GM10248 (cell line): ENCODE measurements at places on chromosomes 6 and 20.

- no peak for DNase-seq
Observed at GRCh38 chr6:168736039-168736438, 295.1 kb downstream of the SMOC2 start.

DNA sequence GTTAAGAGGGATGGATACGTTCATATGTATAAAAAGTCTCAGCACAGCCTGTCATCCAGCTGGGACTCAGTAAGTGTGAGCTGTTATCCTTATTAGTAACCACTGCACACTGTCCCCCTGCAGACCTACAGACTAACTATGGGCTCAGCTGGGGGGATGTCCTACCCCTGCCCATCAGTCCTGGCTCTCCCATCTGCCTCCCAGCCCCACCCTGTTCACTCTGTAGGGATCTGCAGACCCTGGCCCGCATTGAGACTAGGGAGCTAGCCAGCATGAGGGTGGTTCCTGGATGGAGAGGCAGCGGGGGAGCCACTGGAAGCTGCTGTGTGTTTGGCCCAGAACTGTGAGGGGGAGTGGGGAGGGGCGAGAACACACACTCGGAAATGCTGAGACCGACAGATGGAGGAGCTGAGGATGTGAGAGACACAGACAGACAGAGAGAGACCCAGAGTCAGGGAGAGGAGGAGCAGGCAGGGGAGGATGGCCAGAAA is 17.1 kb downstream of the XKR7 start:
- no peak for DNase-seq

- no peak for DNase-seq
Observed at GRCh38 chr20:56873836-56874235, 244.7 kb downstream of the TFAP2C start.

GRCh38 chr6:17851720-17852161 is 135.7 kb downstream of the KIF13A start:
- no peak for DNase-seq

- DNase-seq: no peak
Observed at GRCh38 chr6:31004794-31005193, 5.5 kb upstream of the MUC22 start.

DNA sequence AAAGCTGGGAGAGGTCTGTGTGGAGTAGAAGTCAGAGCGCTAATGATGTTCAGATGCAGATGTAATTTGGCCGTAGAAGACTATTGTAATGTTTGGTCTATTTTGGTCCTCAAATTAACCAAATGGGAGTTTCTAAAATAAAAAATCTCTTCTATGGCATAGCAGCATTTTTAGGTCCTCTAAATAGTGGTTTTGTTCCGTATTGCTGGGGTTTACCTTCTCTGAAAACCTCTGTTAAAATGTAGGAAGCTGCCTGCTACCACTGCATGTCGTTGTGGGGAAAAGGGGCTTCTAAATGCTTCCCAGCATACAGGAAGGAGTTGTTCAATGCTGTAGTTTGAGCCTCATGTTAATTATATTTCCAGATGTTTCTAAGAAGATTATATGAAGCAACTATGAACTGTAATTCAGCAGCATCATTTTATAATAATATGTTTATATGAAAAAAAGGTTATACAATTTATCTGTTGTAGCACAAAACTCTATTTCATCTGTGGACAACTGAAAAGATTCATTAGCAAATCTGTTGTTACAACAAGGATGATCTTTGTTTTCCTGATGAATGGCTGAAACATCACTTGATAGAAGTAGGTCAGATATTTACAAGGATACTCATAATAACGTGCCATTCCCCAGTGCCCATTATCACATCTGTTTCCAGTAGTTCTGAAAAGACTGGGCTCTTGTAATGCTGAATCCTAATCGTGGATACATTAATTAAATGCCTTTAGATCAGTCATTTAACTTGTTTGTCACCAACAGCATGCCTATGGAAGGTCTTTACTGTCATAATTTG is 256.6 kb downstream of the TBC1D7 start:
- no peak for DNase-seq

DNA sequence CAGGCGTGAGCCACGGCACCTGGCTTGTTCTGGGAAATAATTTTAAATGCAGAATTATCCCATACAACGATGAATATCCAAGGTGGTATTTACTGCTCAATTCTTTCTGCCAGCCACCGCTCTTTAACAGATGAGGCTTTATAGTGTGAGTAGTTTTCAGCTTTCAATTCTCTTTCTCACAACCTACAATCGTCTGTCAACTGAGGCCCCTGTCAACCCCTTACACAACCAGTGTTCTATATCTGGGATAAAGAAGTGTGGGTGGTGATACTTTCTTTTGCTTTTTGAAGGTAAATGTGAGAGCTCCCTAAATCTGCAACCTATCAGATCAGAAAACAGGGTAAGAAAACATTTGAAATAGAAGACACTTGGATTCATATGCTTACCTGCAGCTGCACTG is 22.5 kb downstream of the STAU1 start:
- peak; percentile 57 for DNase-seq

DNA sequence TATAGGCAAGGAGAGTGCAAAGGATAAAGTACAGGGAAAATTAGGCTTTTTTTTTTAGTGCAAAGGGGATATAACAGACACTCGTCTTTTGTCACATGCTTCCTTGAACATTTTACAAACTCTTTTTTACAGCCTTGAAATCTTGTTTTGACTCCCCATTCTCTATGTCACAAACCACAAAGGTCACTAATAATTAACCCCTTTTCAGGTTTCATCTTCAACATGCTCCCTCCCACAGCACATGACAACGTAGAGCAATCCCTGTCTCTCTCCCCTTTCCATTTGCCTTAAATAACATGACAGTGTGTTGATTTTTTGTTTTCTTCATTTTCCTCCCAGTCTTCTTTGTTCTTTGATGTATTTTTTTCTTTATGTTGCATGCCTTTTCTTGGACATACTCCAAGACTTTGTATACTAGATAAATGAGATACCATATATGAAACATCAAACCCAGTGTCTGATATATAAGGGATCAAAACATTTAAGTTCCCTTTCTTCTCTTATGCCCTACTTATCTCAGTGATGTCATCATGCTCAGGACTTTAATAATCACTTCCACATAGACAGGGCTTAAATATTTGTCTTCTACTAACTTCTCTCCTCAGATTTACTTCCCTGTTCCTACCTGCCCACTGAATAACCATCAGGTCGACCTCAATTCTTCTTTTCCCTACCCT is 378.7 kb upstream of the HSF2 start:
- peak; percentile 15 for DNase-seq

DNA sequence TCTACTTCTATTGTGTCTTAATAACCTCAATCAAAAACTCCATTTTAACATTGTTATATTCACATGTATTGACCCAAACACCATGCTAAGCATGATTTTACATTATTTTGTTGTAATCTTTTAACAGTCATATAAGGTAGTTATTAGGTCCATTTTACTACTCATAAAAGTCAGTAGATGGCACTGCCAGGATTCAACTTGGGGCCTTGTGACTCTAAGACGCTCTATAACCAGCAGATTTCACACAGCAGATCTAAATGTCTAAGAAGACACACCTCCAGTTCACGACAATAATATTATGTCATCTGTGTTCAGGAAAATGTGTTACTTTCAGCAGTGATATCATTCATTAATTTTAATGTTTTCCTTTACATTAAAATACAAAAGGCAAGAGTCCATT is 88.0 kb downstream of the FRK start:
- no peak for DNase-seq

- no peak for DNase-seq
Observed at GRCh38 chr20:45920462-45921336, 8.7 kb upstream of the PLTP start.

- DNase-seq: peak; percentile 22
Observed at GRCh38 chr6:75205776-75206575, at the start of gene COL12A1. TSS of gene COL12A1 (minus strand) at chr6:75206053. CDS start at chr6:75202792, 3,261 bp downstream.

DNA sequence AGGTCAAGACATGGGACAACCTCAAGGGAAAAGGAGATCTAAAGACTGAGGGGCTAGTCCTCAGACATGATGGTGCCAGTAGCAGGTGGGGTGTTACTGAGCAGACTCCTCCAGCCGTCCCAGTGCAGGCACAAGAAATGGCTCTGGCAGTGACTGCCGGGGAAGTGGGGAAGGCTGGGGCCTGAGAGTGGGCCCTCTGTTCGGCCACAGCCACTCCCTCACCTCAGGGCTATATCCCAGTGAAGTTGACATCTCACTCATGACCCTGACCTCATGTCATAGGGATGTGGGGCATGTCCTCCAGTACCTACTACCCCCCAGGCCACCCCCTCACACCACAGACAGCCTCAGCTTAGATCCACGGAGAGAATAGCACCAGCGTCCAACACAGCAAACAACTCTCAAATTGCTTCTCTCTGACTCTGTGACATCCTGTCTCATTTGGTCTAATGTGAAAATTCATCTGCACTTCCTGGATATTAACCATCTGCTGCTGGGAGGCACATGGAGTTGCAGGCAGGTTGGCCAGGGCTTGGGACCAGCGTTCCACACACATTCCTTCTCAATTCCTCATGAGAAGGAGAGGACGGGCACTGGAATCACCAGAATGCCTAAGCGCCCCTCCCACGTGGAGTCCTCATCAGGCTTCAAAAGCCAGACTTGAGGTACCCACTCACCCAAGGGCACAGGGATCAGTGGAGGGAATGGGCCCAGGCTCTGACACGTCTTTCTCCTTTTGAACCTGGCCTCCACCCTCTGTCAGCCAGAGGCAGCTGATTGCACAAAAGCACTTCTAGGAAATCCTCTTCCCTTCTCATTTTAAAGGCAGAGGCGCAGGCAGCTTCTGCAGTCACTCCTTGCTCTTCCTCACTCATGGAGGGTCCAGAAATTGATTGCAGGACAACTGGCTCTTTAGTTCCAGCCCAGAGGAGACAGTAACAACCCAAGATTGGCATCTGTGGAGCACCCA is 163.6 kb upstream of the CST7 start:
- no peak for DNase-seq

- no peak for DNase-seq
Observed at GRCh38 chr6:78883651-78884050, 16.3 kb downstream of the IRAK1BP1 start.

DNA sequence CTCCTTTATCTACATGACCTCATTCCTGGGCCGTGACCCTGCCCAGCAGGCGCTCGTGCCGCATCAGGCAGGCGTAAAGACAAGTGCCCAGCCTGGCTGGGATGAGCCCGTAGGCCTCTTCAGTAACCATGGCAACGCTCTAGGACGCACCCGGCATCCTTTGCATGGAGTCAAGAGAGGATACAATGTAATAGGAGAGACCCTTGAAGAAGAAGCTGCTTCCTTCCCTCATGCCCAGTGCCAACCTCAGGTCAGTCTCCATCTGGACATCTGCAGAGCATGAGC is 5.0 kb upstream of the LSM14B start:
- no peak for DNase-seq

DNA sequence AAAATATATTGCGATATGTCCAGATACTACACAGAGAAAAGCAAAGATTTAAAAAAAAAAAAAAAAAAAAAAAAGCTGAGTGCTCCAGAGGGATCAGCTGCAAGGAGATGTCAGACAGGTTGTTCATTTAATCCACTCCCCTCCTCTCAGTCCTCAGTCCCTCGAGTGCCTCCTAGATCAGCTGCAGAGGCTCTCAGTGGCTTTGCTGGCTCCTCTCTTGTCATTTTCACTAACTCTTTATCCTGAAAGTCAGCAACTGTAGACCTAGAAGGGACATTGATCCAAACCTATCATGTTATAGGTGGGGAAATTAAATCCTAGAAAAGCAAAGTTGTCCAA is 61.6 kb downstream of the KIAA0319 start:
- DNase-seq: no peak

- no peak for DNase-seq
Observed at GRCh38 chr6:3753228-3753835, 1.8 kb upstream of the PXDC1 start.

DNA sequence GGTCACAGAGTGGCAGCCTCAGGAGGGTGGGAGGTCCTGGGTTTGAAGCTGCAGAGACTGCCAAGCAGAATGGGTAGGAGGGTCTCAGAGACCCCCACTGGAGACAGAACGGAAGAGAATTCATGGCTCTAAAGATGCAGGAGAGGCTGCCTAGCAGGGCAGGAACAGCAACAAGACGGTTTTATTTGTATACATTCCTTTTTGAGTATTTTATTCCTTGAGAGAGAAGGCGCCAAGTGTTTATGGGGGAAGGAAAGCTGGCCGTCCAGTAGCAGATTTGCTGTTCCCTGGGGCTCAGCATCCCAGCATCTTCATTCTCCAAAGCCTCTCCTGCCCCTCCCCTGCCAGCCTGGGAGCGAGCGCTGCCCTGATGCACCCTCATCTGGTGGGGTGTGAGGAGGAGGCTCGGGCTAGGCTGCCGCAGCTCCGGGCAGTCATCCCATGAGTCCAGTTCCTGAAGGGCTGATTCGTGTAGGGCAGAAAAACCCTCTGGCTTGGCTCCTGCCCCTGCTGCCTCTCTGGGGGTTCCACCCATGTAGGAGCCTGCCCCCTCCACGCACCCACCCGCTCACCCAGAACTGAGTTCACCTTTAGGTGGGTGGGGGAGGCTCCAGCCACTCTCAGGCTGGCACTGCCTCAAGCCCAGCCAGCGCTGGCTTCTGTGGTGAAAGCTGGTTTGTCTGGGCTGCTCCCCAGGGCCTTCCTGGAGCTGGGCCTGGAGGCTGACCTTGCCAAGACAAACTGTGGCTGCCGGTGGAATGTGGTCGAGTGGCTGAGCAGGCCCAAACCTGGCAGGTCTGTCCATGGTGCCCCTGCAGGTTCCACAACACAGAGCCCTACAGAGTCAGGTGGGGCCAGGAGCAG is 32.4 kb downstream of the CPXM1 start:
- DNase-seq: no peak

GRCh38 chr20:4795394-4795793 is 73.7 kb downstream of the PRND start:
- DNase-seq: peak; percentile 54

GRCh38 chr6:83442752-83443151 is 11.9 kb upstream of the ME1 start:
- DNase-seq: no peak

GRCh38 chr6:147834084-147834776 is 325.7 kb downstream of the SAMD5 start:
- no peak for DNase-seq

- DNase-seq: no peak
Observed at GRCh38 chr6:105135056-105135455, 44.8 kb downstream of the POPDC3 start.

GRCh38 chr6:104638841-104639290 is 220.9 kb downstream of the HACE1 start:
- no peak for DNase-seq

GRCh38 chr6:150865043-150865405 is 478 bp upstream of the MTHFD1L start:
- no peak for DNase-seq

DNA sequence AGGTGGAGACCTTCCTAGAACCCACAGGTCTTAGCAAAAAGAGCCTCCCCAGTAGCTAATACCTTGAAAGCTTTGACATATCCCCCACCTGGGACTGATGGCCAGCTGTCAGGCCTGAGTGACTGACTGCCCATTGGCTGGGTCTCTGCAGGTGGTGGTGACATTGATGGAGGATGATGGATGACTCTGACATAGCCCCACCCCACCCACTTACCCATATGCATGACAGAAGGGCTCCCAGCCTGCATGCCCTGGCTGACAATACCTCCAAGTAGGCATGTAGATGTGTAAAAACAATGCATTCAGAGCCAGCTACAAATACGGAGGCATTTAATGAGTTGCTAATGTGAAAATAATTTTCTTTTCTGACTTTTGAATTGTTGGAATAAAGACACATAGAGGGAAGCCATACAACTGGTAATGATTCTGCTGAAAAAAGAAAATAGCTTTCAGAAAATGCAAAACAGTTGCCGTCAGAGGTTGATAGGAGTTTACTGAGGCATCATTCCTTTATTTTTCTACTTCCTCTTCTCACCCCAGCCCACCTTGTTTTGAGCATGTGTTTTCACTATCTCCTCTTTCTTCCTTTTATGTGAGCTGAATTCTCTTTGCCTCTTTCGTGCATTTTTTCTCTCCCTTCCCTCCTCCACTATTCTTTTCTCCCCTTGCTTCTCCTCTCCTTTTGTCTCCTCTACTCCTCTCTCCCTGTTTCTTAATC is 70.6 kb downstream of the OLIG3 start:
- no peak for DNase-seq
